NCI-H524 (cell line): ENCODE measurements at places on chromosomes 3 and 15.

- no peak for DNase-seq
These were observed 24.4 kb upstream of the ABHD10 start for GRCh38 chr3:111954228-111954990.

GRCh38 chr15:29225534-29226234 is 43.9 kb downstream of the NSMCE3 start:
- DNase-seq = no peak

DNA sequence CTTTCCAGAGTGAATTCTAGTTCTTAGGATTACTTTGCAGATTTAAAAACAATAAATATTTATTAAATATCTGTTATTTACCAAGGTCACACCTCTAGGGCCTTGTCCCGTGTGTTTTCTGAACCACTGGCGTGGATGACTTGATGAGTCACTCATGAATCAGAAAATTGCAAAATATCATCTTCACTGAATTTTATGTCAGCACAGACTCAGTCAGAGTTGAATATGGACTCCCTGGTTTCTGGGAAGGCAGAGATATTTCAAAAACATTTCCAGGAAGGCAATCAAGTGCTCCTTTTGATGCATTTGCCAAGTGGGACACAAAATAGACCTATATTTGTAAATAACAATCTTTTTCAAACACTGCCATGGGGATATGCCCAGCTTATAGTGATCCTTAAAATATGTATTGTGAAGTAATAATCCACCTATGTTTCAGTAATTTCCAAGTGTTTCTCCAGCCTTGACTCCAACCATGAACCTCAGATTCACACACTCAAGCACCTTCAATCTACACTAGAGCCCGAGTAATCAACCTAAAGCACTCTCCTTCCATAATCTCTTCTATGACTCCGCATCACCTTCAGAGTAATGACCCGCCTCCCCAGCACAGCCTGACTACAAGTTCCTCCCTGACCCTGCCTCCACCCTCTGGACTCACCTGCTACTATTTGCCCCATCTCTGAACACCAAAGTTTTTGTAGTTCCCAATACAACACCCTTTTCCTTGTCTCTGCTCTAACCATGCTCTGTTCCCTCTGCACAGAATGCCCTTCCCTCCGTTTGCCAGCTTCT is 24.3 kb downstream of the DPH3 start:
- no peak for DNase-seq

- DNase-seq = no peak
These were observed 129.8 kb downstream of the FGF12 start for GRCh38 chr3:192597506-192597905.

GRCh38 chr3:57958642-57959422 is 49.4 kb upstream of the FLNB start:
- no peak for DNase-seq

- no peak for DNase-seq
These were observed 12.7 kb downstream of the SEMA3F start for GRCh38 chr3:50167841-50168209.

DNA sequence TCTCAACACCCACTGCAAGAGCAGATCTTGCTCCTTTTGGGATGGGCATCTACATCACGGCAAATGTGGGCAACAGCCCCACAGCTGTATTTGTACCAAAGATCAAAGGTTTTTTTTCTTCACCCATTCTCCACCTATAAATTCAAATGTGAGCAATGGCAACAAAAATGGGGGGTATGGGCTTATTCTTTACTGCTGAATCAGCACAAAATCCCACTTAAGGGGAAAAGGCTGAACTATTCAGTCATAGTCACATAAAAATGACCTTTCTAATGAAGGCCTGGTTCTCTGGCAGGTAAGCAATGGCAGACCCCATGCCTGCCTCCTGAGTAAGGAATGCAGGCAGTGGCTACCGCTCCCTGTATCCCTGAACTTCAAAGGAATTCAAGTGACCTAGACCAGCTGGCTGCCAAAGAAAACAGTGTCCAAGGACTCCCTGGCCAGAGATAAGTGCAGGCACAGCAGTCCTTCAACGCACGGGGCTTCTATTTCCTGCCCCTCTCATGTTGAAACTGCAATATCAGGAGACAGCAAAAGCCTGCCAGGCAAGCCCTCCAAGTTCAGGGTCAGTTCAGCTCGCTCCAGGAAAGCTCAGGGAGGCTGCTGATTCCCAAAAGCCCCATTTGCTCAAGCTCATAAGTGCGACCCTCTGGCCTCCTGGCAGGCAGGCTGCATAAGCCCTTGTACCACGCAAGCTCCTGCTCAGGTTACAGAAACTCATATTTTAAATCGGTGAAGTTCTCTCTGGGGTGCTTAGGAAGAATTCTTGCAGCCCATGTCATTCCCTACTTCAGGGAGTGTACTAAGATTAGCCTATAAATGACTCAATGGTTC is 134.1 kb downstream of the PDZRN3 start:
- peak; percentile 3 for DNase-seq

- DNase-seq = no peak
These were observed 10.9 kb downstream of the SEMA7A start for GRCh38 chr15:74422652-74423430.

DNA sequence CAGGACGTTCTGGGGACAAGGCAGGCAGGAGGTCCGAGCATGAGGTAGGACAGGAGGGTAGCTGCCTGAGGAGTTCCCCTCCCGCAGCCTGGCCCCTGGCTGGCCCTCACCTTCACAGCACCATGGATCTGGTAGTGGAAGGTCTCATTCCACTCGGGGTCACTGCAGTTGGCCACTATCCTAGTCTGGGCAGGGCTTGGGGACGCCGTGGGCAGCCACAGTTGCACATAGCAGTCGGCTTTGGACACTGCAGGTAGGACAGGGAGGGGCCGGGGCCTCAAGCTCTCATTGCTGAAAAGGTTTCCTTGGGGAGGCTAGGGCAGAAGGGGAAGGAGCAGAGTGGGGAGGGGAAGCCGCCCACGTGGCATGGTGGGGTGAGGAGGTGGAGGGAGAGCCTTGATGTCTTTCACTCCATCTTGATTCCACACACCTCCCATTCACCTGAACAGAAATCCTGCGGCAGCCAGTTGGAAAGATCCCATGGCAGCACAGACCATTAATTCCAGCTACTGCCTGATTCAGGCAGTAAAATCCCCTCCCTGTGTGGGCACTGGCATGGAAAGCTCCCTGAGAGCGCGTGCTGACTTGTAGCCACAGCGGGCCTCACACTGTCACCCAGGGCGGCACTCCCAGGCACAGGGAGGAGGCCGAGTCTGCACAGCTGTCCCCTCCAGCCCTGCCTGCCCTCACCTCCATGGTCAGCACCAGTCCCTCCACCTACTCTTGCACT is 2.1 kb downstream of the PLA2G4F start:
- no peak for DNase-seq

DNA sequence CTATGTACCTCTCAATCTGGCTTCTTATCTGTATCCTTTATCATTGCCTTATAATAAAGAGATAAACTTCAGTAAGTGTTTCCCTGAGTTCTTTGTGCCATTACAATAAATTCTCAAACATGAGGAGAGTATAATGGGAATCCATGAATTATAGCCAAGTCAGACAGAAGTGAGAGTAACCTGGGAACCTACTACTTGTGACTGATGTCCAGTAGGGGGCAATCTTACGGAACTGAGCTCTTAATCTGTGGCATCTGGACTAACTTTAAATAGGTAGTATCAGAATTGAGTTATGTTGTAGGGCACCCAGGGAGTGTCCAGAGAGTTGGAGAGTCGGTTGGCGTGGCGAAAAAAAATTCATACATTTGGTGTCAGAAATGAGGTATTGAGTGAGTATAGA is 542.6 kb downstream of the ZBBX start:
- DNase-seq = no peak

- no peak for DNase-seq
These were observed 410.0 kb downstream of the DIPK2A start for GRCh38 chr3:144381607-144382006.

- DNase-seq = no peak
These were observed 108.0 kb upstream of the PRR20G start for GRCh38 chr3:127395663-127396355.

GRCh38 chr3:146542978-146543377 is 1.4 kb downstream of the PLSCR1 start:
- no peak for DNase-seq

DNA sequence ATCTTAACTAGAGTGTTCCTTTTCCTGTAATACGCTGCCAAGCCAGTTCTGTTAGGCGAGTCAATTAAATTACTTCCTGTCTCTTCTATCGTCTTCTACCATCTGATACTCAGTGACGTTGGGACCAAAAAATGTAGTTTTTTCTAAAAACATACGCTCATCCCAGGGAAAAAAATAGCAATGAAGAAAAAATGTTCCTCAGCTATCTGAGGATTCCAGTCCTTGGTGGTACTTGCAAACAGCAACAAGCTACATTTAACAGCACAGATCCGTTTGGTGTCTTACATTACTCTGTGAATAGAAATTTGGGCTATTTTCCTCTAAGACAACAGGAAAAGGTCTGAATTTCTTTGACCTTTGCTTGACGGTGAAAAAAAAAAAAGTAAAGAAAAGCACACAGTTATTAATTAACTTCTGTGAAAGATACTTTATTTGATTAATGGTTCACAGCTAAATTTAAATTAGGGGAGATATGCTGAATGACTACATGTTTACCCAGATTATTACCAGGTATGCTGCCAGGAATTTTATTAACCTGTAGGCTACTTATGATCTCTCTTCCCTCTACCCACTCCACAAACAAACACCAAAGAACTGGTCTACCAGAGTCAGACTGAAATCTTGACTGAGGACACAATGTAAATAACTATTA is 254.4 kb upstream of the ZPLD1 start:
- no peak for DNase-seq

DNA sequence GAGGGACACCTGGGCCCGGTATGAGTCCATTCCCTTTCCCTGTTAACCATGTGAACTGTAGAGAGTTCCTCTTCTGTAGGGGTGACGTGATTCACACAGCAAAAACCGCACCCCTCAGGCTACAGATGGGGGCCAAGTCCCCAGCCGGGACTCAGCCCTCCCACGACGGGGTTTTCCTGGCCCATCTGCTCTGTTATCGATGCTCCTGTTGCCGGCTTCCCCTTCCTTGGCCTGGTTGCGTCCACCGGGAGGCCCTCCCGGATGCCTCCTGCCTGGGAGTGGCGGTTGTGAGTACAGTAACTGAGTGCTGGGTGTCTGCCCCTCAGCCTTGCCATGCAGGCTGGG is 817 bp upstream of the PLXNA1 start:
- no peak for DNase-seq

DNA sequence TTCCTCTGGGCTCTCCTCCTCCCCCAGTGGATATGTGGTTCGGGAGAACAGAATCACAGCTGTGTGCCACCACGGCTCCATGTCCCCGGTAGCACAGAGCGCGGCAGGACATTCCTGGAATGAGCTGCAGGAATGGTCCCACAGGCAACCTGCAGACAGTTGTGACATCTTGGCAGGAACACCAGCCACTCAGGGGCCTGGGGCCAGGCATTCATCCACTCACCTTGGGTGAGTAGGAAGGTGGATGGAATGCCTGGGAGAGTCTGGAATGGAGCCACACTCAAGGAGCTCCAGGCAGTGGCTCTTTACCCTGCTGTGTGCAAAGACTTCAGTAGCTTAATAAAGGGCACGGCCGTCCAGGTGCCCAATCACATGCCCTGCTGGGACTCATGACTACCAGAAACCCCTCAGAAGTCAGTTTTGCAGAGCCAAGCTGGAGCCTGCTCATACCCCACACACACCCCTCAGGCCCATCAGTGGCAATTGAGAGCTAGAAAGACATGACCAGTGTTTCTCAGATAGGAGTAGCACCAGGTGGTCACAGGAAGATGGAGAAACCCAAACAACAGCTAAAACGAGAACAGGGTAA is 117.3 kb upstream of the PRR20G start:
- DNase-seq = no peak
